ENCODE measurements at places on chromosomes 13 and 19.
A peak's percentile ranks its signal among the peaks of the same experiment; 100 is the strongest.

DNA sequence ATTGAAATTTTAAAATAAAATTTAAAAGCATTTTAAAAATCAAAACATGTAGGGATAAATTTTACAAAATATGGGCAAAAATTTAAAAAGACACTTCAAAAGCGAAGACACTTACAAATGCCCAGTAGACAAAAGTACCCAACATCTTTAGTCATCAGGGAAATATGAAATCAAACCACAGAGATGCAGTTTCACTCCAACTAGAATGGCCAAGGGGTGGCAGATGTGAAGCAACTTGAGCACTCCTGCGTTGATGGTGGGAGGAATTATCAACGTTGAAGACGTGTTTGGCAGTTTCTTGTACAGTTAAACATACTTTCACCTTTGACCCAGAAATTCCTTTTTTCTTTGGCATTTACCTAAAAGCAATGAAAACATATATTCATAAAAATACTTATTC, 518.0 kb upstream of the SGCG start:
- DNase-seq = no peak

DNA sequence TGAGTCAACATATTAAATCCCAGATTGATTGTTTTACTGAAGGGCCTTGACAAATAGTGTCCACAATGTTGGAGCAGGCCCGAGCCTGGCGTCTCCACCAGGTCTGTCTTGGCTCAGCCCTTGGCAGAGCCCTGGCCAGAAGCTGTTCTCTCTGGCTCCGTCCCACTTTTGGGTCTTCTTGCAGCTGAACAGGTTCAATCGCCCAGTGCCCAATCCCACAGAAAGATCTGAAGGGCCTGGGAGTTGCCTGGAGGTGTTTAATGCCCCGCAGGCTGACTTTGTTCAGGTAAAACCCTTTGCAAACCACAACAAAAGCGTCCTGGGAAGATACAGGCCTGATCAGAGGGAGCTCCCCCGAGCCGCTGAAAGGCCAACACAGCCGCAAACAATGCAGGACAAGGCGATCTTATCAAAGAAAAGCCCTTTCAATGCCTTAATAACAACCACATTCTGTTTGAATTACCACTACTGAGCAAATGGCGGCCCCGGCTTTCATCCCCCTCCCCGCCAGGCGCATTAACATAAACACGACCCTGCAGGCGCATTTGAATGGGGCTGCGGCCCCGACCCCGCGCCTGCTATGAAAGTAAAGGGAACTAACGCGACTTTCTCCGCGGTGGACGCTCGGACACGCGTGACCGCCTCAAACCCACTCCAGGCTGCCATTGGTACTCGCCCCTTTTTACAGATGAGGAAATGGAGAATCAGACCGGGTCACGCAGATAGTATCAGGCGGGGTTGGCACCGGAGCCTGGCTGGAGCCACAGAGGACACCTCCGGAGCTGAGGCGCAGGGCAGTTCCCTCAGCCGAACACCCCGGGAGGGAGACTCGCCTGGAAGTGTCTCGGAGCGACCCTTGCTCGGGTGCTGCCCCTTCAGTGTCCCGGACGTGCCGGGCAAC, 3.1 kb downstream of the CDX2 start:
- no peak for DNase-seq

GRCh38 chr13:113846636-113847318, 17.1 kb downstream of the GAS6 start:
- DNase-seq = no peak

DNA sequence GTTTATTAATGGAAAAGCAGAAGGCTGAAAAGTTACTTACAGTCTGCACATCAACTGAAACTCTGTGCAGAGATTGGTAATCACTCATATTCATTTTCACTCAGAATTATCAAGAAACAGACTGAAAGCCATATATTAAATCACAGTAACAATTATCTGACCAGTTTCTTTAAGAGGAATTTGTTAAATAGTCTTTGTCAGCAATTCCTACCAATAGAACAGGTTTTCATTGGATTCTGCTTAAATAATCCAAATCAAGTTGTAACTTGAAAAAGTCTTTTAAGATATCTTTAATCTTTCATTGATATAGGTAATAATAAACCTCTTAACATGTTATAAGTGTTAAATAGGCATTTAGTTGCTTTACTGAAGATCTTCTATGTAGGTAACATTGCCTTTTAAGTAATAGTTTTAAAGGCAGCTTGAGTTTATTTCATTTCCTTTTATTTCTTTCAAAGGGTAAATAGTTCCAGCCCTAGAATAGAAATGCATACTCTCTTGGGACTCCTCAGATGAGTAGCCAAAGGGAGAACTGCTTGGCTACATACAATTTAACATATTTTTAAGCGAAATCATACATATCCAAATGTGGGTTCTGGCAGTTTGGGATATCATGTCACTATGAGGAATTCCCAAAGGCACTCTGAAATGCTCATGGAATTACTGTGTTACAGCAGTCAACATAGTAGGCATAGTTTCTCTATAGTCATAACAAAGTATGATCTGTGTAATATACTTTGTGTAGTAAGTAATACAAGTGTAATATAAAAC, 326.0 kb upstream of the SPRY2 start:
- no peak for DNase-seq

DNA sequence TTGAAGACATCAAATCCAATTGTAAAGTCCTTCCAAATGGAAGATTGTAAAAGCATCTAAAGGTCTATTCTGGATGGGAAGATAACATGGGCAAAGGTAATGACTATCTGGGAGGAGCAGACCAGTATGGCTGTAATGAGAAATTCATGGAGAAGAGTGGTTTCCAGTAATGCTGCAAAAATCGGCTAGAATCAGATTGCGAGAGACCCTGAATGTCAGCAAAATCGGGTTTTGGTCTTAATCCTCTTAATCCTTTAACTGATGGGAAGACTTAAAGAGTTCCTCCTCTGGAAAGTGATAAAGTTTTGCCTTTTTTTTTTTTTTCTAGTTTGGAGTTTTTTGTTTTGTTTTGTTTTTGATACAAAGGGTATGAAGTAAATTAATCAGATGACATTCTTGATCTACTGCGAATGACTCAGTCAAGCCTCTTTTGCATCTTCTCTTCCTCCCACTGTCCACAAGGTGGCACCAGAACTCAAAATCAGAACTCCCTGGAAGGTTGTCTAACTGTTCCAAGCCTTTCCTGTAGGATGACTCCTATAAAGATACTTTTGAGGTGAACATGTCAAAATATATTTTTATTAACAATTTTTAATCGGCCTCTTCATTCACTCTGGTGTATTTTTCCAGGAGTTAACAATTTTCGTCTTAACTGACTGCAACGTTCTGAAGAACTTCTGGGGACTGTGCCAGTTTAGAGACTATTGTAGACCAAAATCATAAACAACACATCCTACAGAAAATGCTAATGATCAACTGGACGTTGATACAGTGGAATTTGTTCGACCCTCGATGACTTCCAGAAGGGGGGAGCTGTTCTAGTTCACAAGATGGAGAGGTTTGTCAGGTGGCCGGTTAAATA, 213.3 kb upstream of the MIR17HG start:
- peak; percentile 28 for DNase-seq

GRCh38 chr13:62123409-62123808, 707.8 kb upstream of the PCDH20 start:
- no peak for DNase-seq

GRCh38 chr19:35557539-35558399, 5.7 kb downstream of the ATP4A start:
- no peak for DNase-seq

- no peak for DNase-seq
These were observed 551.6 kb downstream of the MYO16 start for GRCh38 chr13:109180905-109181425.

DNA sequence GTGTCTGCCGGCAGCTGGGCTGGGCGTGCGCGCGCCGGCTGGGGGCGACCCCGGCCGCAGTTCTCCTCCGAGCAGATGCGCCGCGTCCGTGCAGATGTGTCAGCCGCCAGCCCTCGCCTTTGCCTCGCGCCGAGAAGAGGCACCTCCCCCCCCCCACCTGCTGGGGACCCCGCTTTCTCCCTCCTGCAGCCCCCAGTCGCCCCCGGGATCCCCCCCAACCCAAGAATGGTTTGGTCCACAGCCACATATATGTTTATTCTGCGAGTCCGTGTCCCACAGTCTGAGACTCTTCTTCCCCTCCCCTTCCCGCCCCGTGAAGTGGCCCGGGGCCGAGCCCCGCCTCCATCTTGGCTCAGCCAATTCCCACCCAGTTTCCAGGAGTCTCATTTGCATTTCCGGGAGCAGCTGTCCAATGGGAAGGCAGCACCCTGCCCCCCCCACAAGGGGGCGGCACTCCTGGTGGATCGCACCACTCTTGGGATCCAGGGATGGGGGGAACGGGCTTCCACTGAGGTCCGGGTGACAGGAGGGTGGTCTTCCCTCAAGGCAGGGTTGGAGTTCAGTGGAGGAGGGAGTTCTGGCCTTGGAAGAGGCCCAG, 8.6 kb downstream of the ISOC2 start:
- no peak for DNase-seq

GRCh38 chr13:100460791-100461190, 127.8 kb downstream of the GGACT start:
- no peak for DNase-seq

DNA sequence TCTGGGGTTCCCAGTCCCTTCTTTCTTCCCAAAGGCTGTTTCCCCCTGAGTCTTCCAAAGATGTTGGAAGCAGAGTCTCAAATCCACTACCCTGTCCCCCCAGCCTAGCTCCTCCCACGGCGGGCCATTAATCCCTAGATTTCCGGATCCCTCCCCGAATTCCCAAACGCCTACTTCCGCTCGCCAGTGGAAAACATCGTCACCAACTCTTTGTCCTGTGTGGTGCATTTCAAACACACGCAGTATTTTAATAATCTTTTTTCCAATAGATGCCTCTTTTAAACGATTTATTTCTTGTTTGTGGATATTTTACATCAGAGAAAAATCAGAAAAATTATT, 610 bp downstream of the ZNF791 start:
- peak; percentile 24 for DNase-seq

DNA sequence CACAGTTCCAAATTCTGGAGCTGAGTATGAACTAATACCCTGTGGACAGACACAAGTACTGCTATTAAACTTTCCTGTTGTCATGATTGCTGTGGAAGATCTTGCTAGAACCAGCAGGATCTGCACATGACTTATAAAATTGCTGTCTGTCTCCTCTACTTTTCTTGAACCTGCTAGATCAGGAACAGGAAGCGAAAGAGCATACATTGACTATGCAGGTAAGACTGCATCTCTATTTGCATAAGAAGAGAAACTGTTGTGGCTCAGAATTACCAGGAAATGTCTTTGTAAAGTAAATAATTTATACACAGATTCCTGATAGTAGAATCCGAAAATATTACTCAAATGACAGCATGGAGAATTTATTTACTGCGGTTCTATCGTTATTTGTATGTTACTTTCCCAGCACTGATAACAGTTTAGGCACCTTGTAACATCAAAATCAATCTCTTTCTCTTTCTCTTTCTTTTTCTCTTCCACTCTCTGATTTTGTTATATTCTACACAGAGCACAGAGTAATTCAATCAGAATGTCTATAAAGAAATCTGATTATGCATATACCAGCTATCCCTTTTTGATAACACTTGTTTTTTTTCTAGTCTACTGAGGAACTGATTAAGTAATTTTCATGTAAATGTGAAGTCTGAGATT, 226.5 kb downstream of the MYO16 start:
- DNase-seq = no peak

GRCh38 chr19:29483944-29484581, 41.7 kb upstream of the VSTM2B start:
- no peak for DNase-seq

DNA sequence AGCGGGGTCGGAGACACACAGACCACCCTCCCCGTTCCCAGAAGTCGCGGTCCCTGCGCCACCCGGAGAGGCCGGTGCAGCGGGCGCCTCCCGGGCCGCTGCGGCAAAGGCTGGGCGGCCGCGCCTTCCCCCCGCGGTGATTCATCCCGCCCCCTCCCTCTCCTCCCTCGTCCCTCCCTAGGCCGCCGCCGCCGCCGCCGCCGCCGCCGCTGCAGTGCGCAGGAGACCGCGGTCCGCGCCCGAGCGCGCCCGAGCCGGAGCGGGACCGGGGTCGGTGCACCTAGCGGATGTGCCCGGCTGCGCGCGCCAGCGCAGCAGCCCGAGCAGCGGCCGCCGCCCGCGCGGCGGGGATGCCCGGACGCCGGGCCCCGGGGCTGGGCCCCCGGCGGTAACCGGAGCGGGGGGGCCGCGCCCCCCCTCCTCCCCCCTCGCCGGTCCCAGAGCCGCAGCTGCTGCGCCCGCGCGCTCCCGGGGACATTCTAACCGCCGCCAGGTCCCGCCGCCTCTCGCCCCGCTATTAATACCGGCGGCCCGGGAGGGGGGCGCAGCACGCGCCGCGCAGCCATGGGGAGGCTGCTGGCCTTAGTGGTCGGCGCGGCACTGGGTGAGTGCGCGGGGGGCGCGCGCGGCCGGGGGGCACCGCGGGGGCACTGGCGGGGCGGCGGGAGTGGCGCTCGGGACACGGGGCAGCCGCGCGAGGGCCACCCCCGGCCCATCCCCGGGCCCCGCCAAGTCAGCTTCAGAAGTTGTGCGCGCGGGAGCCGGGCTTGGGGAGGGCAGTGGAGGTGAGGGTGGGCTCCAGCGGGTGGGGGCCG, at the start of gene SCN1B:
Gene SCN1B, plus strand, starts transcription at position 214 of the 815 bp plus-strand sequence. Its CDS starts 351 bp downstream, at position 565.
- DNase-seq = peak; percentile 61

DNA sequence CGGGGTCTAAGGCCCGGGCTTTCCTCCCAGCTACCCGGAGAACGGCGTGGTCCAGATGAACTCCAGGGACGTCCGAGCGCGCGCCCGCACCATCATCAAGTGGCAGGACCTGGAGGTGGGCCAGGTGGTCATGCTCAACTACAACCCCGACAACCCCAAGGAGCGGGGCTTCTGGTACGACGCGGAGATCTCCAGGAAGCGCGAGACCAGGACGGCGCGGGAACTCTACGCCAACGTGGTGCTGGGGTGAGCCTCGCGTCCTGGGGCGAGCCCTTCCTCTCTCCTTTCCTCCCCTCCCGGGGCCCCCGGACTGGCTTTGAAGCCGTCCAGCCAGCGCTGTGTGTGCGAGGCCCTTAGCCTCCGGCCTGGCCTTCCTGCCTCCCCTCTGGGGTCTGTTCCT, 23.4 kb downstream of the UHRF1 start:
- no peak for DNase-seq

DNA sequence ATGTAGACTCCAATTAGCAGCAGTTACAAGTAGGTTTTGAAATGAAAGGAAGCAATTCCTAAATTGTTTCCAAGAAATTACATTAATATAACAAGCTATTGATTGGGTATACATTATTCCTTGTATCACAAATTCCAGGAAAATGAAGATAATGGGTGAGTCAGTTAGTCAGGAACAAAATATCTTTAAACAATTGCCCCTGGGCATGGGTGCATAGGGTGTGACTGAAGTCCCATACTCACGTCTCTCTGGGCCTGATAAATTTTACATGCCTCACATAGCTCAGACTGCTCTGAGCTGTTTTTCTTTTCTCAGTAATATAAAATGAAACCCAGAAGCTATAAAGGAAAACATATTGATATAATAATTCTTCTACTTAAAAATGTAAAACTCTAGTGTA, 87.8 kb downstream of the FNDC3A start:
- DNase-seq = no peak

DNA sequence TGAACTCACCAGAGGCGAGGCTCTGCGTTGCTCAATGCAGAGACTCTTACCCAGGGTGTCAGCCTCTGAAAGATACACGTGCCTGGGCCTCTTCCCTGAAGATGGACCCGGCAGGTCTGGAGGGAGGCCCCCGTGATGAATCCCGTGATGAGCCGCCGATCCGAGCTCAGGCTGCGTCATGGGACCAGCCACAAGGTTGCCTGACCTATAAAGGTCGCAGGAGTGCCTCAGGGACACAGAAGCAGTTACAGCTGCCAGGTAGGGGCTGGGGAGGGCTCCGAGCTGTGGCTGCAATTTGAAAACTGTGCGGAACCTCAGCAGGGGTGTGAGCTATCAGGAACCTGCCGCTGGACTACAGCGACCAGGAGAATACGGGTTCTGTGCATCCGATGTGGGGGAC, 10.5 kb upstream of the ATP11A start:
- DNase-seq = no peak
